HuH-7.5 (cell line): ENCODE measurements at places on chromosomes 6 and 20.

GRCh38 chr20:31815408-31816188 lies 3.6 kb upstream of the MYLK2 start:
- DNase-seq: no peak

DNA sequence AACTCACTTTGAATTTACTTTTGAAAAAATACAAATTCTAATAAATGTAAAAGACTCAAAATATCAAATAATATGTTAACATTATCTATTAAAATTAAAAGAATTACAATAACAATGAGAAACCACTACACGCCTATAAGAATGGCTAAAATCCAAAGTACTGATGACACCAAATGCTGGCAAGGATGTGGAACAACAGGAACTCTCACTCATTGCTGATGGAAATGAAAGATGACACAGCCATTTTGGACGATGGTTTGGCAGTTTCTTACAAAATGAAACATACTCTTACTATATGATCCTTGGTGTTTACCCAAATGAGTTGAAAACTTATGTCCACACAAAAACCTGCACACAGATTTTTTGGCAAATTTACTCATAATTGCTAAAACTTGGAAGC lies 15.6 kb upstream of the STX11 start:
- no peak for DNase-seq

DNA sequence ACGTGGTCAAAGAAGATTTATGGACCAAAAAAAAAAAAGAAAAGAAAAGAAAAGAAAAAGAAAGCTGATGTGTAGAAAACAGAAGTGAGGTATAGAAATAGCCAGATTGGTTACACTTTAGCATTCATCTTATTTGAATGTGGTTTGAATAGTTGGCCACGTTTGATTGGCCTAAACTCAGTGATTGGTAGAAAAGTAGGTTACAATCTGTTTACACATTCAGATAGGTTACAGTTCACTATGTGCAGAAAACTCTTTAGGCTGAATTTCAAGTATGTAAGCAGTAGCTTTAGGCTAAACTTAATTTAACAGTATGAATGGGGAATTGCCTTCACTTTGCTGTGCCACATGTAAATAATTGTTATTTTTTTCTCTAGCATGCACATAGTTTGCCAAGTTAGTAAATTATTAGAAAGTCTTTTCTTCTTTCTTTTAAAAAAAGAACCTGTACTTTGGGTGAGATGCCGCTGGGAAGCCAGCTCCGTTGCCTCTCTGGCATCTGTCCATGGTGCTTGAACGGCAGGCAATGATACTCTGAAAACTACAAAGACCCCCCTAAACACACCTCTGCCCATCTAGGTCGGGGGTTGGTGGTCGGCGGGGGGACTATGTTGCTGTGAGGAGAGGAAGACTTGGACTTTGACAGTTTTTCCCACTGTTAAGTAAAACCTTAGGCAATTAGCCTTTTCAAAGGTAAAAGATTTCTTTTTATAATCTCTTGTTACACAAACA lies 173.0 kb downstream of the AIG1 start:
- no peak for DNase-seq

DNA sequence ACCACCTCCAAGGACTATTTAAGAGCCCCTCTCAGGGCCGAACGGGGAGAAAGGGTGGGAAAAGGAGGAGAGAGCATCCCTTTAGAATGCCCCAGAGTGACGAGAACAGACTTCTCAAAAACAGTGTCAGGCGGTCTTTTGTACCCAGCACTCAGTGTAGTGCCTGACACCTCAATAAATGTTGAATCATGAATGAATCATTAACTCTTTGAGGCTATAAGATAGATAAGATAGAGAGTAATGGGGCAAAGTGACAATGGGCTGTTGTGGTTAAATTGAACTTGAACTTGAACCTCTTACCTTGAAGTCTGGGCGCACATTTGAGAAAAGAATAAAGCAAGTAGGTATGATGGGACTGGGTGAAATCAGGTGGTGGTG lies 7.4 kb downstream of the TCF21 start:
- no peak for DNase-seq

- no peak for DNase-seq
These were observed 26.9 kb downstream of the LIN28B start for GRCh38 chr6:104983776-104984175.

- DNase-seq: peak; percentile 3
These were observed 471.3 kb upstream of the NRSN1 start for GRCh38 chr6:23654745-23655144.

DNA sequence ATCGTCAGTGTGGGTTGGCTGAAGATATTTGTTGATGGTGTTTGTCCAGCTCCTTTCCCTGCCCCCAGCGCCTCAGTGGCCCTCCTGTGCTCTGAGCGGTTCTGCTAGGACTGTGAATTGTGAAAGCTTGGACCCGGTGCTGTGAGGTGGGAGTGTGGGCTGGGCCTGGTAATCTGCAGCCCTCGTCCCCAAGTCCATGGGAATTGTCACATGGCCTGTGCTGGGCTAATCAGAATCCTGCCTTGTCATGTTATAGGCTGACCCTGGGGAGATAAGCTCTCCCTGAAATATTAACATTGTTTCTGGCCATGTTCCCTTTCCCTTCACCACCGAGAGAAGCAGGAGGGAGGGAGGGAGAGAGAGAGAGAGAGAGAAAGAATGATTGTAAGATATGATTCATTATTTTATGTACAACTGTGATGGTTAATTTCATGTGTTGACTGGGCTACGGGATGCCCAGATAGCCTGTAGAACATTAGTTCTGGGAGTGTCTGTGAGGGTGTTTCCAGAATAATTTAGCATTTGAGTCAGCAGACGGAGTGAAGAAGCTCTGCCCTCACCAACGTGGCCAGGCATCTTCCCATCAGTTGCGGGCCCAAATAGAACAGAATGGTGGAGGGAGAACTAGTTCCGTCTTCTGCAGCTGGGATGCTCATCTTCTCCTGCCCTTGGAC lies 62.4 kb downstream of the TFAP2C start:
- no peak for DNase-seq

DNA sequence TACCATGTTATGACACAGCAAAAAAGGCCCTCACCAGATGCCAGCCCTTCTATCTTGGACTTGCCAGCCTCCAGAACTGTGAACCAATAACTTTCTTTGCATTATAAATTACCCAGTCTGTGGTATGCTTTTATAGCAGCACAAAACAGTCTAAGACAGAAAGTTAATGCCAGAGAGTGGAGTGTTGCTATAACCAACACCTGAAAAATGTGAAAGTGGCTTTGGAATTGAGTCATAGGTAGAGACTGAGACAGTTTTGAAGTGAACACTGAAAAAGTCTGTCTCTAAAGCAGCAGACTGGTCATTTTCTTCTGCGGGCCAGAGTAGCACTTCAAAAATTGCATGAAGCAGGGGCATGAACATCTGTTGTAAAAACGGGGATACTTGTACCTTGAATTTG lies 28.0 kb upstream of the ASIP start:
- DNase-seq: no peak

DNA sequence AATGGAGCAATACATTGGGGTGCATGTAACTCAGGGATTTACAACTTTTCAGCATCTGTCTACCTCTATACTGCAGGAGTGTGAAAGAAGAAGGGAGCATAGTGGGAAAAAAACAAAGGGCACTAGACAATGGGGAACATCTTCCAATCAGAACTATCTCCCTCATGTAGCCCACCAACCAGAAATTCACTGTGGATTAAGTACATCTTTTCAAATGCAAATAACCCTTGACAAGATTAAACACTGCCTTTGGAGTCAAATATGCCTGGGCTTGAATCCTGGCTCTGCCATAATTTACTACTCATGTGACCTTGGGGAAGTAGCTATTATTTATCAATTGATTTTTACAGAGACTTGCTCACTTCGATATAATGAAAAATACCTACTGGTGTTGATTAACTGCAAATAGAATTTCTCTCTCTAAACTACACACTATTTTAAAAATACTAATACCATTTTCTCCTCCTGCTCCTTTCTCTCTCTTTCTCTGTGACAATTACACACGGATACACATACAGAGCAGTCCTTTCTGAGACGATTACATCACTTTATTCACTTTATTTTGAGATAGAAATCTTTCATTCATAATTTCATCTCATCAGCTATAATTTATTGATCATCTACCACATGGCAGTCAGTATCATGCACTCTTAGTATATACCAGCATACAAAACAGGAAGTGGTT lies 783.7 kb downstream of the FRK start:
- no peak for DNase-seq

DNA sequence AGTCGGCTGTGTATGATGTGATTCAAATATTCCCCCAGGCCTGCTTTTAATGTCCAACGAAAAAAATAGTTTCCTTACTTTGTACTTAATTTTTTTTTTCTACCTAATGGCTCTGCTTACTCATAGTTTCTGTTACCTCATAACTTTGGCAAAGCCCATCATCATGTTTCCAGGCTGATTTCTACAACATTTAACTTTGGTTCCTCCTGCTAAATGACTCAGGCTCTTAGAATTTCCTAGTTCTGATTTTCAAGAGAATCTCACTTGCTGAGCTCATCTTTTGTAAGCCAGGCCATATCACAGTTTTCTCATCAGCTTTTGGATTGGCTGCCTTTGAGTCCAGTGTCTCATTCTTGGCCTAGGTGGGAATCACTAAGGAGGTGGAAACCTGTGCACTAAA lies 323.1 kb downstream of the HDGFL1 start:
- DNase-seq: no peak

GRCh38 chr20:5968462-5968861 lies 18.0 kb downstream of the MCM8 start:
- DNase-seq: no peak

DNA sequence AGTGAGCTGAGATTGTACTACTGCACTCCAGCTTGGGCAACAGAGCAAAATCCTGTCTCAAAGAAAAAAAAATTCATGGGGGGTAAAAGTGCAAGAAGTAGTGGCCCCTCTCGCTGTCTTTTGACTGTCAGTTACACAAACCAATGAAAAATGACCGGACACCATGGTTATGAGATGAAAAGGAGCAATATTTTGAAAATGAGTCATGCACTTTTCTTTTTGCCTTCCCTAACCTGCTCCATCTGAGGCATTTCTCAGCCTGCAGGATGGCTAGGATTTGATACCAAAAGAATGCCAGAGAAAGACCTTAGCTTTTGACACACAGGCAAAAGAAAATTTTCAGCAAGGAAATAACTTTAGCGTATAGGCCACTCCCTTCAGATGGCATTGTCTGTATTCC lies 181.7 kb upstream of the ARID1B start:
- DNase-seq: no peak

GRCh38 chr6:54737247-54737646 lies 109.3 kb upstream of the FAM83B start:
- DNase-seq: peak; percentile 4

GRCh38 chr6:160102956-160103824 lies 18.4 kb upstream of the SLC22A1 start:
- no peak for DNase-seq

DNA sequence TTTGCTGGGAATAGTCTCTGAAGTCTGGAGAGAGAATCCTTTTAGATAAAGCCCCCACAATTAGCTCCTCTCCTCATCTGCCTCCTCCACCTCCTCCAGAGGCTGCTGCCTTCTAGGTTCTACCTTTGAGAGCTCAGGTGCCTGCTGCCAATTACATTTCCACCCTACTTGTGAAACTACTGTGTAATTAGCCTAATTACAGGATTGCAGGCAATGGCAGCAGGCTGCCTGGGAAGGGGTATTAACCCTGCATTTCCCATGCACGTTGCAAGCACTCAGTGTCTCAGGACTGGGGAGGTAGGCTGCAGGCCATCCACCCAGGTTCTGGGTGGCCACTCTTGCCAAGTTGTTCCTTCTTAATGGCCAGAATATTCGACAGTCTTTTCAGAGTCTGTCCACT lies 215.6 kb upstream of the ZNF217 start:
- no peak for DNase-seq

- DNase-seq: no peak
These were observed 193.0 kb downstream of the FOXC1 start for GRCh38 chr6:1802491-1803395.

GRCh38 chr20:34190262-34190661 lies 51.0 kb upstream of the ASIP start:
- DNase-seq: no peak
